ENCODE measurements at places on chromosomes 12 and 14. TPM values are rescaled to one million over a fixed set of nuclear protein-coding genes. Genes with fewer than 3 reads are reported as not detected.

JPH4 gene
- total RNA-seq: not detected

RNF212B gene
- not detected for total RNA-seq

ISM2 gene
- 0.33 TPM for total RNA-seq

SPATS2 gene
- 26.6 TPM for total RNA-seq

LMNTD1 gene
- not detected for total RNA-seq

IQSEC3 gene
- total RNA-seq: not detected

CIT gene
- total RNA-seq: 13.9 TPM

Measured in A549 treated with CORT108297 at 1 μM for 4 hours (cell line).